ENCODE measurements at places on chromosomes 5 and 9.

GRCh38 chr5:55042886-55043285, 18.8 kb downstream of the GZMK start:
- no peaks in the 10 kb centered on the region for H3K36me3 ChIP-seq
- H3K27ac ChIP-seq, result no peak overlapping the region
- H3K4me3 ChIP-seq, result no peak overlapping the region
- no peak for DNase-seq

GRCh38 chr9:136012651-136013050, 51.5 kb upstream of the UBAC1 start:
- no peak overlapping the region for H3K4me3 ChIP-seq
- H3K4me1 ChIP-seq, result no peaks in the 10 kb centered on the region
- no peak for DNase-seq
- no peak overlapping the region for H3K27ac ChIP-seq
- H3K27me3 ChIP-seq, result no peaks in the 10 kb centered on the region

DNA sequence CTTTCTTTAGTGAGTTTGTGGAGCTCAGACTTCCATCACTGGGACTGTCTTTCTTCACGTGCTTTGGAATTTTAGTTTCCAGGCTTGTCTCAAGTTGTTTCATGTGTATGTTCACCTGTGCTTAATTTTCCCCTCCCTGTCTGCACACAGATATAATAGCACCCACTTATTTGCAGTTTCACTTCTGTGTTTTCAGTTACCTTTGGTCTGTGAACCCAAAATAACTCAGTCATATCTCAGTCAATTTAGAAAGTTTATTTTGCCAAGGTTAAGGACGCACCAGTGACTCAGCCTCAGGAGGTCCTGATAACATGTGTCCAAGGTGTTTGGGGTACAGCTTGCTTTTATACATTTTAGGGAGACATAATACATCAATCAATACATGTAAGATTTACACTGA, 330.4 kb downstream of the ICE1 start:
- H3K27me3 ChIP-seq, result no peaks in the 10 kb centered on the region
- H3K27ac ChIP-seq, result no peak overlapping the region
- no peak for DNase-seq
- no peaks in the 10 kb centered on the region for H3K4me1 ChIP-seq
- H3K4me3 ChIP-seq, result no peak overlapping the region
- no peaks in the 10 kb centered on the region for H3K36me3 ChIP-seq

DNA sequence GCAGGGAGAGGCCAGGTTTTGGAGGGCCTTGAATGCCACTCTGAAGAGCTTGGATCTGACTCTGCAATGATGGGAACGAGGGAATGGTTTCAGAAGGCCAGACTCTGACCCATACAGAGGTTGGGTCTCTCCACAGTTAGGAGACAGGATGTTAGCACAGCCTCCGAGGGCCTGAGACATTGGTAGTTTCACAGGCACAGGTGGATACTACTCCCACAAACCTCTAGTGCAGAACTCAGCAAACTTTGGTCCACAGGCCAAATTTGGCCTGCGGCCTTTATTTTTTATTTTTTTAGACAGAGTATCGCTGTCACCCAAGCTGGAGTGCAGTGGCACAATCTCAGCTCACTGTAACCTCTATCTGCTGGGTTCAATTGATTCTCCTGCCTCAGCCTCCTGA, 2.9 kb downstream of the GNPDA1 start:
- DNase-seq, result no peak
- no peak overlapping the region for H3K4me3 ChIP-seq
- H3K27me3 ChIP-seq, result no peaks in the 10 kb centered on the region

All from H9 (cell line).